ENCODE measurements at places on chromosomes 6 and 20. TPM values are rescaled to one million over a fixed set of nuclear protein-coding genes. Genes with fewer than 3 reads are reported as not detected.
A peak's percentile ranks its signal among the peaks of the same experiment; 100 is the strongest.

DNA sequence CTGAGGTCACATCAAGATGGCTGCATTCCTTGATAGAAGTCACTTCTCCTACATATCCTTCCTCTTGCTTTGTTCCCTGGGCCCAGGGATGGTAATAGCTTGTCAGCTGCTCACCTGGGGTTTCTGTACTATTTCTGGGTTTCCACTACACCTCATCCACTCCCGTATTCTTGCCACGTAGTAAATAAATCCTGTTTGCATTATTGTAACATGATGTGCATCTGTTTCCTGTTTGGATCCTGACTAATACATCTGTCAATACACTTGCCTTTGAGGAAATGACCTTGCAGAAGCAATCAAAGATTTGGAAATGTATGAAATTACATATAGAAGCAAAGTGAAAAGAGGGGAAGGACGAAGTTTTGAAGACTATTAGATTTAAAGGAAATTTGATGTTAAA lies 619.0 kb downstream of the PHF3 start:
- H3K36me3 ChIP-seq: no peaks in the 10 kb centered on the region
- no peak overlapping the region for H3K27ac ChIP-seq
- H3K4me1 ChIP-seq: no peaks in the 10 kb centered on the region

GRCh38 chr6:159981403-159982245 lies 12.7 kb downstream of the IGF2R start:
- H3K4me3 ChIP-seq: peak overlapping the region; percentile 33
- DNase-seq: no peak
- H3K36me3 ChIP-seq: no peaks in the 10 kb centered on the region
- no peaks in the 10 kb centered on the region for H3K27me3 ChIP-seq
- H3K27ac ChIP-seq: peak overlapping the region; percentile 50

- no peak for DNase-seq
- H3K4me3 ChIP-seq: no peak overlapping the region
- H3K27me3 ChIP-seq: peaks cover 5% of the 10 kb centered on the region
- H3K36me3 ChIP-seq: no peaks in the 10 kb centered on the region
- no peaks in the 10 kb centered on the region for H3K4me1 ChIP-seq
Measured at GRCh38 chr6:169340395-169340794, 86.7 kb upstream of the THBS2 start.

DNA sequence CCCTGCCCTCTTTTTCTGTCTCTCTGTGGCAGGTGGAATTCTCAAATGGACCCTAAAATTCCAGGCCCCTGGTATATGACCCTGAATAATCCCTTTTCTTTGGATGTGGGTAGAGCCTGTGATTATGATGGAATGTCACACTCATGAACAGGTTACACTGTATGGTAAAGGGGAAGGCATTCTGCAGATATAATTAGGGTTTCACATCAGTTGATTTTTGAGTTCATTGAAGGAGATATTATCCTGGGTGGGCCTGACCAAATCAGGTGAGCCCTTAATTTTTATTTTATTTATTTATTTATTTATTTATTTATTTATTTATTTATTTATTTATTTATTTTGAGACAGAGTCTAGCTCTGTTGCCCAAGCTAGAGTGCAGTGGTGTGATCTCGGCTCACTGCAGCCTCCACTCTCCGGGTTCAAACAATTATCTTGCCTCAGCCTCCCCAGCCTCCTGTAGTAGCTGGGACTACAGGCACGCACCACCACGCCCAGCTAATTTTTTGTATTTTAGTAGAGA lies 13.7 kb upstream of the STMND1 start:
- H3K4me1 ChIP-seq: no peaks in the 10 kb centered on the region
- H3K27me3 ChIP-seq: no peaks in the 10 kb centered on the region
- no peak for DNase-seq
- no peak overlapping the region for H3K27ac ChIP-seq
- no peak overlapping the region for H3K4me3 ChIP-seq

- no peak overlapping the region for H3K27ac ChIP-seq
- DNase-seq: no peak
- no peaks in the 10 kb centered on the region for H3K27me3 ChIP-seq
- H3K4me1 ChIP-seq: no peaks in the 10 kb centered on the region
Measured at GRCh38 chr6:96104910-96105309, 89.1 kb downstream of the FUT9 start.

GRCh38 chr20:884983-885952 lies 30.9 kb downstream of the ANGPT4 start:
- no peak overlapping the region for H3K4me3 ChIP-seq
- H3K27ac ChIP-seq: no peak overlapping the region
- H3K36me3 ChIP-seq: no peaks in the 10 kb centered on the region
- H3K4me1 ChIP-seq: peaks cover 11% of the 10 kb centered on the region

- H3K4me3 ChIP-seq: no peak overlapping the region
Measured at GRCh38 chr20:61331543-61331942, 79.5 kb downstream of the CDH4 start.

- DNase-seq: no peak
- H3K36me3 ChIP-seq: no peaks in the 10 kb centered on the region
- H3K27ac ChIP-seq: no peak overlapping the region
- no peaks in the 10 kb centered on the region for H3K4me1 ChIP-seq
- no peaks in the 10 kb centered on the region for H3K27me3 ChIP-seq
- H3K4me3 ChIP-seq: no peak overlapping the region
Measured at GRCh38 chr6:129440691-129441090, 269.3 kb downstream of the ARHGAP18 start.

The SLA2 gene
- 19.9 TPM for total RNA-seq

The SLC22A16 gene
- total RNA-seq: not detected

The LY86 gene
- 2.1 TPM for total RNA-seq

The LY6G6F gene
- not detected for total RNA-seq
